ENCODE measurements at places on chromosomes 5 and 9.
A peak's percentile ranks its signal among the peaks of the same experiment; 100 is the strongest.

GRCh38 chr9:90024409-90024808, 419.6 kb downstream of the GADD45G start:
- no peak for DNase-seq

DNA sequence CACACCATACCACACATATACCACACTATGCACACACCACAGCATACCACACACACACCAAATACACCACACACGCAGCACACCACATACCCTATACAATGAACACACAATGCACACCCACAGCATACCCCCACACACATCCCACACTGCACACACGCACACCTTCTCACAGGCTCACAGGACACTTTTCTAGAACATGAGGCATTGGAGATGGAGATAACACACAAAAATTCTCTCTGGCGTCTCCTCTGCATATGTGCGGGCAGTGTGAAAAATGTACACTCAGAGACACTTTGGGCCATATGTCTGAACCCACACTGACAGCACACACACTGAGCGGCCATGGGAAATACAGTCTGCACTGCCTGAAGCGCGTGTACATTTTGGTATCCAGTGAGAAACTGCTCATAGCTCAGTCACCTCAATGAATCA, 278.1 kb downstream of the GADD45G start:
- DNase-seq = no peak

GRCh38 chr9:134152022-134152448, 12.3 kb downstream of the RNU6ATAC start:
- DNase-seq = no peak

DNA sequence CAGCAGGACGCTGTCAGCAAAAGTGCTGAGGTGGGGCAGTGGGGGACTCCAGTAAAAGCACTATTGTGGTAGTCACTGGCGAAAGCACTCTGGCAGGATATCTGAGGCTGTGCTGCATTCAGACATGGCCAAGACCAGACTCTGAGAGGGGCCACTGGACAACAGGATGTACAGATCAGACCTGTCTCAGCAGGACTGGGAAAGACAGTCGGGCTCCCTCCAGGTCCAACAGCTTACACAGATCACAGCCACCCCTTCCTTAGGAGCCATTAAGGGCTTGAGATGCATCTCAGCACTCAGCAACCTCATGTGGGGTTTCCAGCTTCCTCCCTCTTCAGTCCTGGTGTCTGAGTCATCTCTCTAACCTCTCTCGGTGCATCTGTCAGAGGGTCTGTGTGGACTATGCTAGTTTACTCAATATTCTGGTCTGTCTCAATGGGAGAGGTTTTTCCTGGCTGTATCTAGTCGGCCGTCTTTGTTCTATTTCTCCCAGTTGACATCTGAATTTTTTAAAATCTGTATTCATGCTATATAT, 154.5 kb downstream of the CWC27 start:
- DNase-seq = no peak

- DNase-seq = no peak
Observed at GRCh38 chr9:2210201-2210600, 195.1 kb downstream of the SMARCA2 start.

DNA sequence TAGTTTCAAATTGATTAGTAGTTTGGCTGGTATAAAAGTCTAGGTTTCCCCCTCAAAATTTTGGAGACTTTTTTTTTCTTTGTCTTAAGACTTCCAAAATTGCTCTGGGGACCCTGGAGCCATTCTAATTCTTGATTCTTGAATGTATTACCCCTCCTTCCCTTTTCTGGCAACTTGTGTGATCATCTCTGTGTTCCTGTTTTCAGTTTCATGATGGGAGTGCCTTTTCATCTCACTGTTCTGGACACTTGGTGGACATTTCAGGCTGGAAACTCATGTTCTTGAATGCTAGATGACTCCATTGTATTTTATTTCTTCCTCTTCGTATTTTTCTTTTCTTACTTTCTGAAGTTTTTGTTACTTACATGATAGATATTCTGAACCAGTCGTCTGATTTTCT, 57.3 kb upstream of the LRRC70 start:
- DNase-seq = no peak

DNA sequence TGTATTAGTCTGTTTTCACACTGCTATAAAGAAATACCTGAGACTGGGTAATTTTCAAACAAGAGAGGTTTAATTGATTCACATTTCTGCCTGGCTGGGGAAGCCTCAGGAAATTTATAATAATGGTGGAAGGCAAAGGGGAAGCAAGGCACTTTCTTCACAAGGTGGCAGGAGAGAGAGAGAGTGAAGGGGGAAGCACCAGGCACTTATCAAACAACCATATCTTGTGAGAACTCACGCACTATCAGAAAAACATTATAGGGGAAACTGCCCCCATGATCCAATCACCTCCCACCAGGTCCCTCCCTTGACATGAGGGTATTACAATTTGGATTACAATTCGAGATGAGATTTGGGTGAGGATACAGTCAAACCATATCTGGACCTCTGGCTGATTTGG, 34.7 kb downstream of the ADRB2 start:
- DNase-seq = no peak

DNA sequence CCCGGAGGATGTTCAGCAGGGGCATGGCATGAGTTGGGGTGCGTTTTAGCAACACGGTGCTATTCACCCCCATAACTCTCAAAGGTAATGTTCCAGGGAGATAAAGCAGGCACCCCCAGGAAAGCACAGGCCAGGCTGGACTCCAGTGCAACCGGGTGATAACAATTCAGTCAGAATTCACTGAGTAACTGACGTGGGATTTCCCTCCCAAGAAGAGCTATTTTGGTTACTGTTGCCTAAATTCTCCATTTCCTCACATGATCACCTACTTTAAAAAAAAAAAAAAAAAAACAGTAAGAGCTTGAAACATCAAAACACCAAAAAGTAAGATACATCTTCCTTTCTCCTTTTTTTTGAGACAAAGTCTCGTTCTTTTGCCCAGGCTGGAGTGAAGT, 137.6 kb upstream of the WWC1 start:
- no peak for DNase-seq

DNA sequence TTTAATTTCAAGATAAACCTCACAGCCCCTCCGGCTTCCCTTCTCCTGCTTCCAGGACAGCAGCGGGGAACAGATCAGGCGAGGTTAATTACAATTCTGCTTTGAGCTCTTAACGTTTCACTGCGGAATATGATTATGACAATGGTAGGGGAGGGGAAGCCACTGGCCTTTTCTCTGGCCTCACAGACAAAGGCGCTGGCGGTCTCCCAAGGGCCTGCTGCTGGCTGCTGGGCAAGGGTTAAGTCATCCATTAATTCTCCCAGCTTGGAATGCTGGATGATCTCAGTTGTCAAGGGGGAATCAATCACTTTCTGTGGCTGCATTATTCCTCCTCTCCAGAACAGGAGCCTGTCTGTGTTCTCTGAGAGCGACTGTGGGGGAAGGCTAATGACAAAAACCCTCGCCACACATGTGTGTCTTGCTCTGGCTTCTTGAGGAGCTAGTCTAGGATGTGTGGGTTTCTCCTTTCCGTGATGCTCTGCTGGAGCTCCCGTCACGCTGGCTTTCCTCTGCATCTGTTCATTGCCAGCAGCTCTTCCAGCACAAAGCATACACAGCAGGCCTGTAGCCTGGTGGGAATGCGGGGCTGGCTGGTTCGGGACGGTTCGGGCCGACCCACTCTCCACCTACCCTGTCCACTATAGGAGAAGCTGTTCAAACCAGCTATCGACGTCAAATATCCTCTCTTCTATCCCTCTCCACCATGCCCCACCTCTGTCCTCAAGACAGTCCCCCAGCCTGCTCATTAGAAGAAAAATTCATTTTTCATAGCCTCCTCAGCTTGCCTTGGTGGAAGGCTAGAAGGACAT, 82.8 kb downstream of the DCP2 start:
- no peak for DNase-seq

DNA sequence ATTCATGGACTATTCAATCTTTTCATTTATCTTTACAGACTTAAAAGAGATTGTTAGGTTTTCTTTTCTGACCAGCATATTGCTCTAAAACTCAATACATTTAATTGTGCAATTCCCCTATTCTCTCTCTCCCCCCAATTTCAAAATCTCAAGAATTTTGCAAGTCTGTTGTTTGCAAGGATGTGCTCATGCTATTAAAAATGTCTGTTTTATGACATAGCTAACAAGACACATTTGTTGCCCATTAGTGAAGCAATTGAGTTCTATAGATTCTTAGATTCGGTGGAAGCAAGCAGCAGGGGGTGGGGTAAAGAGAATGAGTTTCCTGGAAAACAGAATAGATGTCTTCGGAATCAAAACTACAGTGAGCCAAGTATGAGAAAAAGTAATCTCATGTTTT, 8.5 kb upstream of the CSNK1A1 start:
- no peak for DNase-seq

DNA sequence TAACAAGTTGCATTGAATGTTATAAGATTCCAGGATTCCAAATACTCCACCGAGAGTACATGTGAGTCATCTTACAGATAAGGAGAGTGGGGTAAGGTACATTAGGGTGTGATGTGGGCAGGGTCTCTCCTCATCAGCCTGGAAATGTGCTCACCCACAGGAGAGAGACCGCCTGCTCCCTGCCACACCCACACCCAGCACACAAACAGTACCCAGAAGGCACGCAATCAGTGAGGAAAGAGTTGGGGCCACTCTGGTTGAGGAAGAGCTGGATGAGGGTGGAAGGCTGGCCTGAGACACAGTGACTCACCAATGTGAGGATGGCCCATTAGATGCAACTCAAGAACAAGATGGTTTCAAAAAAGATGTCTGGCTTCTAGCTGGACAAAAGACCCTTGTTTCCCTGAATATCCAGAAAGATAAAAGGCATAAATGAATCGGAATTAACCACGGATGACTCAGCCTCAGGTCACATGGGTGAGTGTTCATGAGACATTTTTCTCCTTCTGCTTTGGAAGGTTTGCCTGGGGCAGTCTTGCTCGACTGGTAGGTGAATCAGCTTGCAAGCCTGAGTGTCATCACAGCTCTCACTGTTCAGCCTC, 51.1 kb upstream of the LHFPL2 start:
- DNase-seq = no peak

DNA sequence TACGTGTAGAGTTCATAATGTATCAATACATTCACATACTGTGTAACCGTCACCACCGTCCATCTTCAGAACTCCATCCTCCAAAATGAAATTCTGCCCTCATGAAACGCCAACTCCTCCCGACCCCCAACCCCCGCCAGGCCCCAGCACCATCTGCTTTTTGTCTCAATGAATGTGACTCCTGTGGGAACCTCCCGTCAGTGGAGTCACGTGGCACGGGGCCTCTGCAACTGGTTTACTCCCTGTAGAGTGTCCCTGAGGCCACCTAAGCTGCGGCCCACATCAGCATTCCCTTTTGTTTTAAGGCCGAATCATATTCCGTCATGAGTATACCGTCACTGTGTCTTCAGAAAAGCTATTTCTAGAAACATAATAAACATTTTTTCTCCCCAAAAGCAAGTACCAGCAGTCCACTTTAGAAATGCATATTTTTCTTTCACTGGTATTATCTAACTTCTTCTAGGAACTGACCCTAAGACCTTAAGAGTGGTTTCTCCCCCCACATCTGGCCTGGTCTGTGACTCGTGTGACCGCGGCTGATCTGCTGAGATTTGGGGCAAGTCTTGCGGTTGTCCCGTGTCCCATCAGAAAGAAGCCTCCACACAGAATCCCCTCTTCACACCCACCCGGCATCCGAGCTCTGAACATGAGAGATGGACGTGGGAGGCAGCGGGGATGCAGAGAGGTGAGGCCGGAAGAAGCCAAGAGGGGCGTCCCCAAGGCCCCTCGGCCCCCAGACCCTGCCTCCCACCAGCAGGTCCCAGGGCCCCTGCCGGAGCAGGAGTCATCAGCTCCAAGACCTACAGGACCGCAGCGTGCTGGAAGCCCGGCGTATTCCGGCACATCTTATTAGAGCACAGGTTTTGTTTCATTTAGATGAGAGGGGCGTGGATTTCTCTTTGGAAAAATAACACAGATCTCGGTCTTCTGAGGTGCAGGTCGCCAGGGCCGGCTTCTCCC, 38.3 kb downstream of the SLC6A3 start:
- no peak for DNase-seq

DNA sequence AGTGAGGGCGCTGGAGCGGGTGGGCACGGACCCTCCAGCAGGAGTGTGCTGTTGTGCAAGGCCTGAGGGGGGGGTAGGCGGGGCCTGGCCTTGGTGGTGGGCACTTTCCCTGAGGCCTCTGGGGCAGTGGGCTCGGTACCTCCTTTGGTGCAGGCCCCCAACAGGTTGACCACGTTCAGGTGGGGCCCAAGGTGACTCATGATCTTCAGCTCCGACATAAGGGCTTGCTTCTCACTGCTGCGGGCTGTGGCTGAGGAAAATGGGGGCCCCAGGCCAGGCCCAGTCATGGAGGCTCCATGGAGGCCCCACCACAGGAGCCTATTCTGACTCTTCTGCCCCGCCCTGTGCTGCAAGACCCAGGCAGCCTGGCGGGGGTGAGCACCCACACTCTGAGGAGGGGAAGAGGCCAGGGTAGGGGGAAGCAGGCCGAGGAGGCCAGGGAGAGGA, 31.5 kb downstream of the PDGFRB start:
- DNase-seq = no peak

- DNase-seq = peak; percentile 32
Observed at GRCh38 chr9:95131023-95131943, 186.2 kb downstream of the FANCC start.

DNA sequence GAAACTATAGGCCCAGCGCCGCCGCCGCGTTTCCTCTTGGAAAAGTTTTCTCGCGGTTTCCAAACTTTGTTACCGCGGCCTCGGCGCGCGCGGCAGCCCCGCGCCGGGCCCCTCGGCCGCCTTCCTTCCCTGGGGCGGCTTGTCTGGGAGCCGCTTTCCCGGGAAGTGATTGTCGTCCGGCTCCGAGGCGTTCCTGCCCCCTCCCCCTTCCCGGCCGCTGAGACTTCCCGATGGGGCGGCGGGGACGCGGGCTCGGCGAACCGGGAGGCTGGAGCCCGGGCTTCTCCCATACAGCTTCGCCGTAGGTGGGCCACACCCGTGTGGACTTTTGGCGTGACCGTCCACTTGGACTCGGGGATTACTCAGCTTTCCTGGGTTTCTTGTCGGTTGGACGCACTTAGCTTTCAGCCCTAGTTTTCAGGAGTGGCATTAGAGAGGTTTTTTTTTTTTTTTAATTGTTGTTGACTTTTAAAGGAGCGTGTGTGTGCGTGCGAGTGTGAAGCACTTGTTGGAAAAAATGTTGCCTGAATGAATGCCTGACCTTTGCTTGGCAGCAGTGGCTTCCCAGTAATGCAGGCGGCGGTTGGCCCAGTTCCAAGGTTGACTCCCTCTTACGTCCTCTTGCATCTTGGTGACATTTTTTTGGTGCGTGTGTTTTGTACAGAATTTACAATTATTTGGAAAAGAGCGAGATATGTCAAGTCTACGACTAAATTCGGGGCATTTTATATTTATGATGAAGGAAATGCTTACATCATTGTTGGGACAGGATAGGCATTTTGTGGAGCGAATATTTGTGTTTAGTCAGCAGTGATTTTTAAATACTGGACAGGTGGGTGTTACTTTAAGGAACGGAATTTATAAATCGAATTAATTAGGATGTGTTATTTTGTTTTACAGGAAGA, 821 bp downstream of the CTNNA1 start:
- DNase-seq = no peak

GRCh38 chr5:7242118-7242710, 153.7 kb upstream of the ADCY2 start:
- no peak for DNase-seq
